ENCODE measurements at places on chromosomes 1 and 21. TPM values are rescaled to one million over a fixed set of nuclear protein-coding genes. Genes with fewer than 3 reads are reported as not detected.

- no peak overlapping the region for H3K27ac ChIP-seq
- peaks cover 37% of the 10 kb centered on the region for H3K27me3 ChIP-seq
- no peaks in the 10 kb centered on the region for H3K36me3 ChIP-seq
- H3K4me3 ChIP-seq = no peak overlapping the region
- DNase-seq = no peak
Measured at GRCh38 chr21:41775149-41775472, 8.3 kb upstream of the RIPK4 start.

- DNase-seq = no peak
- peak overlapping the region; percentile 99 for H3K27ac ChIP-seq
- no peaks in the 10 kb centered on the region for H3K36me3 ChIP-seq
- H3K4me3 ChIP-seq = no peak overlapping the region
Measured at GRCh38 chr1:58882322-58882948, 98.6 kb upstream of the JUN start.

DNA sequence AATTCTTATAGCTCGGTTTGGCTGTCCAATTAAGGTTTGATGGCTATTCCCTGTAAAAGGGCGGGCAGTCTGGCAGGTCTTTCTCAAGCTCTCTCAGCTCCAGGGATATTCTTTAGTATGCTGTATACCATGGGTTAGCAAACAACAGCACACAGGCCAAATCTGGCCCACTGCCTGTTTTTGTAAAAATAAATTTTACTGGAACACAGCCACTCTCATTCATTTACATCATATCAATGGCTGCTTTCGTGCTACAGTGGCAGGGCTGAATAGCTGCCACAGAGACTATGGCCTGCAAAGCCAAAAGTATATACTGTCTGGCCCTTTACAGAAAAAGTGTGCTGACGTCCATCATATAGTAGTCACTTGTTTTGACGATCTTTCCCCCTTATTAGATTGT, 32.0 kb downstream of the MACO1 start:
- H3K27me3 ChIP-seq = no peaks in the 10 kb centered on the region
- DNase-seq = peak; percentile 68
- H3K4me1 ChIP-seq = peaks cover 12% of the 10 kb centered on the region
- no peak overlapping the region for H3K4me3 ChIP-seq

GRCh38 chr1:205293350-205294074, 28.0 kb downstream of the NUAK2 start:
- peak overlapping the region; percentile 61 for H3K27ac ChIP-seq
- no peaks in the 10 kb centered on the region for H3K36me3 ChIP-seq
- H3K27me3 ChIP-seq = no peaks in the 10 kb centered on the region
- peaks cover 27% of the 10 kb centered on the region for H3K4me1 ChIP-seq

GRCh38 chr1:45016767-45017166, 4.7 kb downstream of the UROD start:
- no peak overlapping the region for H3K27ac ChIP-seq
- peaks cover 3% of the 10 kb centered on the region for H3K36me3 ChIP-seq
- H3K27me3 ChIP-seq = no peaks in the 10 kb centered on the region
- no peak for DNase-seq
- H3K4me1 ChIP-seq = peaks cover 14% of the 10 kb centered on the region

ZNF648 gene
- not detected for total RNA-seq

SERPINC1 gene
- not detected for total RNA-seq

TLCD4 gene
- total RNA-seq = 0.51 TPM

OLFML3 gene
- total RNA-seq = 3.4 TPM
